ENCODE measurements at places on chromosomes 6 and 20.

DNA sequence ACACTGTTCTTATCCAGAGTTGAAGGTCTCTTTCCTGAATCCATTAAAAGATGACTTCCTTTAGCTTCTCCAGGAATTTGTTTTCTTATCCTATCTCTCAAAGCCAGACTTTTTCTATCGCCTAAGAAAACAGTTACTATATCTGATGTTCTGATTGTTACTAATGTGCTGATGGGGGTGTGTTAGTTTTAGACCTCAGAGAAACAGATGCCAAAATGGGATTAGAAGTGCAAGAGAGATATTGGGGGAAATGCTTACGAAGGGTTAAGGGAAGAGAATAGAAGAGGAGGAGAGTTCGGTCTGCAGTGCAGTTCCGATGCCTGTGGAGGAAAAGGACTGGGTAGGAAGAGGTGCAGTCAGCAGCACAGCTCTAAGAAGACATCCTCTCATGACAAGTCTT lies 35.7 kb upstream of the ADGRG6 start:
- no peak for DNase-seq

GRCh38 chr20:11687546-11688292 lies 230.0 kb upstream of the BTBD3 start:
- DNase-seq: no peak

- DNase-seq: peak; percentile 90
These were observed 334.3 kb downstream of the CDKAL1 start for GRCh38 chr6:20868397-20869096.

- DNase-seq: no peak
These were observed 147.2 kb upstream of the EYA4 start for GRCh38 chr6:133093956-133094355.

- no peak for DNase-seq
These were observed 38.1 kb downstream of the SYNE1 start for GRCh38 chr6:152598901-152599537.

DNA sequence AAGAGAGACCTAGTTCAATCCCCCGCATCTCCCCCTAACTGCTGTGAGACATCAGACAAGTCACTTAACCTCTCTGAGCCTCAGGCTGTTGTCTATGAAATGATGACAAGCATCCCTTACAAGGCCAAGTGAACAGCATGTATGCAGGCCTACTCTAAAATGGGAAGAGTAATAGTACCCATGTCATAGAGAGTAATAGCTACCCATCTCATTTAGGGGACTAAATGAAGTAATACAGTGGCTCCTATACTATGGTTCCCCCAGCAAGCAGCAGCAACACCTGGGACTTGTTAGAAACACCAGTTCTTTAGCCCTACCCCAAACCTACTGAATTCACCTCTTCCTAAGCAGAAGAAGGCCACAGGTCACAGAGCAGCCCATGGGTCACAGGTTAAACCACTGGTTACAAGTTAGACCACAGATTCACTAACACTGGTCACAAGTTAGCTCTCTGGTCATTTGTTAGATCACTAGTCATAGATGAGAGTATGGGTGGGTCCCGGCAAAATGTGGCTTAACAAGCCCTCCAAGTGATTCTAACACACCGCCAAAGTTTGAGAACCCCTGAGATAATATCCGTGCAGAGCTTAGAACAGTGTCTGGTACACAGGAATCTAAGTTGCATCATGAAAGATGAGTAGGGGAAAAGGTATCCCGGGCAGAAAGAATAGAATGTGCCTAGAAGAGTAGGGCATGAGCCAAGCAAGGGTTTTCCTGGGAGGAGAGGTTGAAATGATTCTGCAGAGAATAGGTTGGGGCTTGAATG lies 1.4 kb downstream of the DEFB124 start:
- no peak for DNase-seq

- DNase-seq: no peak
These were observed 427.0 kb downstream of the EYS start for GRCh38 chr6:65280060-65280459.

GRCh38 chr6:24522228-24523176 lies 27.7 kb downstream of the ALDH5A1 start:
- no peak for DNase-seq

- no peak for DNase-seq
These were observed 257.7 kb upstream of the NT5E start for GRCh38 chr6:85192186-85192585.

- no peak for DNase-seq
These were observed 20.1 kb downstream of the KIF16B start for GRCh38 chr20:16553101-16553500.

GRCh38 chr20:13029687-13030375 lies 21.1 kb downstream of the SPTLC3 start:
- DNase-seq: no peak

DNA sequence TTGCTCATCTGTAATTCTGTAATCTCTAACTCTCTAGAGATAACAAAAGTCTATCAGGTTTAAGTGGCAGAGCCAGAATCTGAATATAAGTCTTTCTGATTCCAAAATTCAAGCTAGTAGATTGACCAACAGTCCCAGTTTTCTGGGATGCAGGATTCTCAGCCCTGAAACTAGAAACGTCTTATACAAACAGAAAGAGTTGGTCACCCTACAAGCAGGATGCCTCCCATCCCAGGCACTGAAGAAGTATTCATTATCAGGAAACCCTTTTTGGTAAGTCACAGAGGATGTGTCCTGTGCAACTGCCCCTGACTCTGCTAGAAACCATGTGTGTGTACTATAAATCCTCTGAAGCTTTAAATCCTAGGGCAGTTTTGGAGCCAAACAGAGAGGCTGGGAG lies 135.0 kb downstream of the CARMIL1 start:
- DNase-seq: no peak

GRCh38 chr6:38976801-38977500 lies 71.6 kb upstream of the GLP1R start:
- DNase-seq: no peak

- DNase-seq: peak; percentile 73
These were observed 57.3 kb downstream of the CDC5L start for GRCh38 chr6:44444853-44445252.

- no peak for DNase-seq
These were observed 8.8 kb downstream of the CDH4 start for GRCh38 chr20:61260905-61261304.

- DNase-seq: no peak
These were observed 306.4 kb upstream of the RNF217 start for GRCh38 chr6:124655866-124656265.

DNA sequence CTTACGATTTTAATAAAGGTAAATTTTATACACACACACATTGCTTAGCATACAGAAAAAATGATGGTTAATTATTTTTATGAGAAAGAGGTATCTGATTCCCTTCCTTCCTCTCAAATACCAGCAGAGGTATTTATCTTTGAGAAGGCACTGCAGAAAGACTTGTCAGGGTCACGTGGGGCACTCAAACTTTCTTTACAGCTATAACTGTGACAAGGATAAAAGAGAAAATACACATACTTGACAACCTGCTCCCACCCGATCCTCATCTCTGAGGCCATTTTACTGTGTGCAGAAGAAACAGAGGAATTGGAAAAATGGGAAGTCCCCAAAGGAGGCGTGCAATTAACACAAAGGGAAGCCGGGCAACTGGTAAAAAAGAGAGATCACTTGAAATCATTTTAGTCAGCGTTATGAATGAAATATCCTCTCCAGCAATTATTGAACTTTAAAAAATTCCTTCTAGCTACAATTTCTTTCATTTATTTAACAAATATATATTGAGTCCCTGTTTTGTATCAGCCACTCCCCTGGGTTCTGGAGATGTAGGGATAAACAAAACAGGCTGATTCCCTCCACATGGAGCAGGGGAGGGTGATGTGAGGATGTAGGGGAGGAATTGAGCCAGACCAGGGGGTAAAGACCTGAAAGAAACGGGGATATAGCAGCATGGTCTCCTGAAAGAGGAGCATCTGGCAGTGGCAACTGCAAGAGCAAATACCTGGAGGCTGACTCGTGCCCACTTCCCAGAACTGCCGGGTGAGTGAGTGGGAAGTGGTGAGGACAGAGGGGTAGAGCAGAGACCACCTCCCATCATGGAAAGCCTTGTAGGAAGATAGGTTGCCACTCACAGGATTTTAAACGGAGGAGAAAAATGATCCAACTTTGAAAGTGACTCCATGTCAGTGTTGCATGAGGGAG lies 510.3 kb downstream of the KIF16B start:
- DNase-seq: no peak

DNA sequence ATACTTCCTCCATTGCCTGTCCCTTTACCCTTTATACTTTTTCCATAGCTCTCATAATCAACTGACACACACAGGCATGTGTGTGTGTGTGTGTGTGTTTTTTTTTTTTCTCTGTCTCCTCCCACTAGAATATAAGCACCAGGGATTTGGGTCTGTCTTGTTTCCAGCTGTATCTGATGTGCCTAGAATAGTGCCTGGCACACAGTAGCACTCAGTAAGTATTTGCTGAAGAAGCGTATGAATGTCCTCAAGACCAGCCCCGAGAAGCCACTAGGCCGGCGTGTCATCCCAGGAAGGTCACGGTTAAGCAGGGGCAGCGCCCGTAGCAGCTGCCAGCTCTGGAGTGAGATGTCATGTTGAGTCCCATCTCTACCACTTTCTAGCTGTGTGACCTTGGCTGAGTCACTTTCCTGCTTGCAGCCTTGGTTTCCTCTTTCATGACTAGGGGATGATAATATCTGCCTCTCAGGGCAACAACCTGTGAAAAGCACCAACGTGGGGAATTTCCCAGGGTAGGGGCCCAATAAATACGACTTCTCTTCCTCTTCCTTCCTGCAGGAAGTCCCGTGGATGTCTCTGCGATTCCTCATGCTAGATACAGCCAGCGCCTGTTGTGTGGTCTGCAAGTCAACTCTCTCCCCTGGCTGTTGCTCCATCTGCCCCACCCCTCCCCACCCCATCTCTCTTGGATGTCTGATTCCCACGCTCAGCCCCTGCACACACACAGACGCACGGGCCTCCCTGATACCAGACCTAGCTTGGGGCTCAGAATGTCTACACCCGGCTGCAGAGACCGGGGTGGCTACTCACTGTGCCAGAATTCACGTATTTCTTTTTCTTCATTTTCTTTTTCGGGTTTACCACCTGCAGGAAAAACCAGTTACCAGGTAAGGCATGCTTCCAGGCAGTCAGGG lies 58.1 kb downstream of the RAB44 start:
- DNase-seq: no peak

DNA sequence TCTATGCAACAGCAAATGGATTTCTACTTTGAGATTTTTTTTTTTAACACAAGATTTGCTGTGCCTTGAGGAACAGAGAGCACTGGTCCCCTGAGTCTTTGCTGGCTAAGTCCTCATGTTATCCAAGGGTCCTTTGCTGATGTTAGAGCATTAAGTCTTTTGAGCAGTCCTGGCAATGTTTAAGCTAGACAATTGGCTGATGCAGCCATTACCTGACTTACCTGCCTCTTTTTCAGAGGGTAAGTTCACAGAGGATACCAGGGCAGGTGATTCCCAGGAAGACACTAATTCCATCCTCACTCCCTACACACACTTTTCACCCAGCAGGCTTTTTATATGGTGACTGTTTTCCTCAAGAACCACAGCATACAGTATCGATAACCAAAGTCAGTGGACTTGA lies 337.7 kb downstream of the HDGFL1 start:
- DNase-seq: no peak

DNA sequence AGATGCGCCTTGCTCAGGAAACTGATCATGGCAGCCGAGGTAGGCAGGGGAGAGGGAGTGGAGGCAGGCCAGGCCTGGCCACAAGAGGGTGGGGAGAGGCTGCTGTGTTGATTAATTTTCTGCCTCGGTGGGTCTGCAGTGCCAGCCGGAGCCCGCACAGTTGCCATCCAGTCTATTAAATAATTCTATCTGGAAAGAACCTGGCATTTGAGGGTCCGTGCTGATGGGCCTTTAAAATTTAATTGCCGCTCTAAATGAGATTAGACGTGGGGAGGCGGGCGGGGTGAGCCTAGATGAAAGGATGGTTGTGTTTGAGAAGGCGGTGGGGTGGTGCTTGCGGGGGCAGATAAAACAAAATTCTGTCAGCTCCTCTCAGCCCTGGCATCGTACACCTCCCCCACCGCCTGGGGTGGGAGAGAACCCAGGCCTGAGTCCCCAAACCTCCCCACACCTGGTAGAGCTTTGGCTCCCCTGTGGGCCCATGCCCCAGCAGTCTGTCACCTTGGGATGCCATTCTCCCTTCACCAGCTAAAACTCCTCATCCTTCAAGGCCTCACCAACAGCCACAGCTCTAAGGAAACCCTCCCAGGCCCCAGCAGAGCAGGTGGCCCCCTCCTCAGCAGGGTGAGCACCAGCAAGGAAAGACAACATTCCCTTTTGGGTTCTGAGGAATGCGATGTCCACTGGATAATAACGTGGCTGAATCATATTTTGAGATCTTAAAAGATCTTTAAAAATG lies 167.3 kb downstream of the GRM4 start:
- no peak for DNase-seq

- no peak for DNase-seq
These were observed 96.0 kb downstream of the PSMB1 start for GRCh38 chr6:170456886-170457698.

- no peak for DNase-seq
These were observed 189.7 kb downstream of the DTNBP1 start for GRCh38 chr6:15473174-15473573.

DNA sequence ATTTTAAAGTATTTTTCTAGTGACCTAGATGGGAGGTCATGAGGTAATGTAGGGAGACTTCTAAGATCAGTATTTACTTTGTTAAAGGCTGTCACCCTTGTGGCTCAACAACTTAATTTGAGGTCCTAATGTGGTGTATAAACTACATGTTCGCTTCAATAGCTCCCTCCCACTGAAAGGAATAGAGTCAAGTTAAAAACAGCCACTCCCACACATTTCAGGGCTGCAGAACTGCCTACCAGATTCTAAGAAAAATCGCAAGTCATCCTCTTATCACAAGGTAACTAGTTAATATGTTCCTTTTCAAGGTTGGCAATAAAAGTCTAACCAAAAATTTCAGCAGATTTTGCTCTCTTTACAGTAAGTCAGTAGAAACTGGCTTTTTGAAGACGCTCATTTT lies 15.1 kb downstream of the GSTA1 start:
- no peak for DNase-seq

- no peak for DNase-seq
These were observed 12.5 kb downstream of the CTSZ start for GRCh38 chr20:58994390-58995159.

DNA sequence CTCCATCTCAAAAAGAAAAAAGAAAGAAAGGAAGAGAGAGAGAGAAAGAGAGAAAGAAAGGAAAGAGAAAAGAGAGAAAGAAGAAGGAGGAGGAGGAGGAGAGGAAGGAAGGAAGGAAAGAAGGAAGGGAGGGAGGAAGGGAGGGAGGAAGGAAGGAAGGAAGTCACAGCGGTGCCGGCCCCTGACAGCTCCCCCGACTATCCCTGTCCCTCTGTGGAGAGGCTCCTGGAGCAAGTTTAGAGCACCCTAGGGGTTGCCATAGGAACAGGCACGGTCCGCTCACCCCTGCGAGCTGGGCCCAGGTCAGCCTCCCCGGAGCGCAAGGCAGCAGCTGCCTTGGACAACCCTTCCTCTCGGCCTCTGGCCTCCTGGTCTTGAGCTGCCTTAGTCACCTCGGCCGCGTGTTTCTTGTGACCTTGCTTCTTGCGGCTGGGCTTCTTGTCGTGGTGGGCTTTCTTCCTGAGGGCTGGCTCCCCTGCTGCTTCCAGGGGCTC lies 6.8 kb downstream of the BNIP5 start:
- DNase-seq: no peak

Measured in DMS 273 treated with DMSO at 0.1 percent for 48 hours (cell line).